ENCODE measurements at places on chromosomes 4 and X. TPM values are rescaled to one million over a fixed set of nuclear protein-coding genes. Genes with fewer than 3 reads are reported as not detected.

DNA sequence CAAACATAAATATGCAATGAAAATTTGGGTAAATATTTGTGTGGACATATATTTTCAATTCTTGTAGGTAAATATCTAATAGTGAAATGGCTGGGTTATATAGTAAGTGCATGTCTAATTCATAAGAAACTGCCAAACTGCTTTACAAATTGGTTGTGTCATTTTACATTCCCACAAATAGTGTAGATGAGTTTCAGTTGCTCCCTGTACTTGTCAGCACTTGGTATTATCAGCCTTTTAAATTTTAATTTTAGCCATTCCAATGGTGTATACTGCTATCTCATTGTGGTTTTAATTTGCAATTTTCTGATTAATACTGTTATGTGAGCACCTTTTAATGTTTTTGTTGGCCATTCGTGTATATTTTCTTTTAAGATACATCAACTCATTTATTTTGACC is 23.1 kb upstream of the GABRE start:
- no peak for DNase-seq

DNA sequence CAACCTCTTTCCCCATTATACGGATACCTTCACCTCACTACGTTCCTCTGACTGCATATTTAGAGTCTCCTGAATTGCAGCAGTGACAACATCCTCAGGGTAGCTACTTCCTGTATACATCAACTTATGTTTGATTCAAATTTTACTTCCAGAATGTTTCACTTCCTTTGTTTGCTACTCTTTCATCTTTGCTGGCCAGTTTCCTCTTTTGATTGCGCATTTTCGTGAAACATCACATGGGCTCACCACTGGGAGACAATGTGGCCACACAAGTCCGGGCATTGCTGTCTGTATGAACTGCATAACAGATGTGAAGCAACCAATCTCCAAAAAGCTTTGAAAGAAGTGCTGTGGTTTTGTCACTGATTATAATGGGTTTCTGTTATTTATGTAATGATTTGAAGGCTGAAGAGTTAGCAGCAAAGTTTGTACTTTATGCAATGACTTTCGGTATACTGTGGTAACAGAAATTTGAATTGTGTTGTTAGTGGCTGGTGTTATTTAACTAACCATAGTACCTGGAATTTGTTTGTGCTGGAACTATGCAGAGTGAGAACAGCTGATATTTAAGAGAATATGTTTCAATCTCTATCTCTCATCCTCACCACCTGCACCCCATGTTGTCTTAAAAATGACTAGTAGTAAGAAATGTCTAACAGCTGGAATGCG is 7.4 kb downstream of the SNCA start:
- no peak for DNase-seq

- DNase-seq, result no peak
These were observed 150.8 kb downstream of the RBMX2 start for GRCh38 chrX:130552444-130553073.

- DNase-seq, result no peak
These were observed 162.7 kb upstream of the GALNTL6 start for GRCh38 chr4:171650543-171650942.

DNA sequence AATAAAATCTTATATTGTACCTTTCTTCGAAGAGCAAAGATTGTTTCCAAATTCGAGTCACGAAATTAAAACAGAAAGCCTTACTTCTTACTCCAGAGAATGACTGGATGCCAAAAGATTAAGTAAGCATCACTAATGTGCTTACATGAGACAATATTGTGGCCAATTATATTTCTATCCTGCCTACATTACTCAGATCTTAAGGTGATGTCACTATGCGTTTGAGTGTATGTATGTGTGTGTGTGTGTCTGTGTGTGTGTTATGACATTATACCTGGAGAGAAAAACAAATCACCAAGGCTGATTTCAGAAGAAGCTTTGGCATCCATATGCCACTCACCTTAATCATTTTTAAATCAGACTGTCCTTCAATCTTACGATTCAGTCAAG is 556.3 kb downstream of the PPARGC1A start:
- DNase-seq, result no peak

DNA sequence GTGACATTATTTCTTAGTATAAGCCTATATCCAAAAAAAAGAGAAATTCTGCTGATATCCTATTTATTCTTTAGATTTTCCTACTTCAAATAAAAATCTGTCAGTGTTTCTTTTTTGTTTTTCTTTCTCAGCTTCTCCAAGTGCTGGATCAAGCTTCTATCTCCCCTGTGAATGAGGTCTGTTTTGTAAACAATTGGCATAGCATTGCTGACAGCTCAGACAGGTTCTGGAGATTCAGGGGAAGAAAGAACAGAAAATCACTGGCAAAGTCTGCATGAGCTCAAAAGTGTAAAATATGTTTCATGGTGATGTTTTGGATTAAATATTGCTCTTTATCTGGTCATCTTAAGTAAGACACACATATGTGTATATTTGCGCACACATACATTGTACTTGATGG is 492.0 kb upstream of the IGFBP7 start:
- DNase-seq, result no peak

DNA sequence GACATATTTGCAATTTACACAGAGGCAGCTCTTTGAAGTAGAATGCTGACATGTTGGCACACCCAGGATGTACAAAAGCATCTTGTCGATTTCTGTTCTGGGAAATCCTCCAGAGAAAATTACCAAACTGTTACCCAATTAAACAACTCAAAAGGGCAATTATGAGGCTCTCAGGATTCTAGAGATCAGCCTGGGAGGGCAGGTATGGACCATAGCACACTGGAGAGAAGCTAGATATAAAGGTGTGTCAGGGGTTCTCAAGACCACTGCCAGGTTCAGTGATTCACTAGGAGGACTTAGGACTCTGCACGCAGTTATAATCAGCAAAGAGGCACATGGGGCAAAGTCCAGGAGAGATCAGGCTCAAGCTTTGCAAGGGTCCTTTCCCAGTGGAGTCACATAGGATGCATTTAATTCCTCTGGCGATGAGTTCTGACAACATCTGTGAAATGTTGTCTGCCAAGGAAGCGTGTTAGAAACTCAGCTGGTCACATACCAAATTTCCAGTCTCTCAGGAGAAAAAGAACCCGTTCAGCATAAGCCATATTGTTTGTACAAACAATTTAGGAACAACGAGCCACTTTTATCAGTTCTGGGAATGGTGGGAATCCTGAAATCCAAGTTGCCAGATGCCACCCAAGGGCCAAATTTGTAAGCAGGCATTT is 100.8 kb downstream of the SYTL5 start:
- no peak for DNase-seq

MND1 gene
- not detected for total RNA-seq

ARX gene
- total RNA-seq, result not detected

CEP44 gene
- 21.0 TPM for total RNA-seq

DKC1 gene
- 27.9 TPM for total RNA-seq

Measured in sciatic nerve (tissue), 2 donors.